Suprapubic skin (tissue), 4 donors: ENCODE measurements at places on chromosomes 3 and 15.

GRCh38 chr3:45362758-45363157, 25.6 kb upstream of the LARS2 start:
- DNase-seq = no peak

DNA sequence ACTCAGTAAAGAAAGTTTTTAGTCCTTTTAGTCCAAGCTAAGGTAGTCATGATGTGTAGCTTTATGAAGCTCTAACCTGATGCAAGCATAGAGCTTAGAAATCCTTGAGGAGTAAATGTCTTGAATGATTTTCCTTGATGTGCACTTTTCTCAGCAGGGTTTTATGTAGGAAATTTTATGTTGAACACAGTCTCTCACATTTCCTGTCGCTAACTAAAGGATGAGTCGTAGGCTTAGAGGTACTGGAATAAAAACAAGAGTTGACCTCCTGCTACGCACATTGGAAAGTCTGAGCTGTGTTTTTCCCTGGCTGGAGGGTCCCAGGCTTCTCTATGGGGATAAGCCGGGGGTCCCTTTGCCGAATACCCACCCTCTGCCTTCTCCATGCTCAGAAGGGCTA, 34.7 kb upstream of the ZPLD1 start:
- DNase-seq = no peak

DNA sequence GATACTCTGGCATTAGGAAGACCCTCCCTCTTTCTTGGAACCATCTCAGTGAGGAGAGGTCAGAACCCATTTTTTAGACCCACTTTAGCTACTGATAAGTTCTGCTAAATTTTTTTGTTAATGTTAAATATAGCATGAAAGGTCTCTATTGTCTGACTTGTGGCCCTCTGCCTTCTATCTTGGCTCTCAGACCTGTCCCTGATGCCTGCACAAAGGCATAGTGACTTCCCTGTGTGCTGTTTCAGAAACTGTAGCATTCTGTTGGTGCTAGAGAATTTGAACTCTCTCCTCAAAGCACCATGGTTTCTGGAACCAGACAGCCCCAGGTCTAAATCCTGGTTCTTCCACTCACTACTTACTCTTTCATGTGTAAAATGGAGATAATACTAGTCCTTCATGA, 15.4 kb downstream of the MAPKBP1 start:
- no peak for DNase-seq

DNA sequence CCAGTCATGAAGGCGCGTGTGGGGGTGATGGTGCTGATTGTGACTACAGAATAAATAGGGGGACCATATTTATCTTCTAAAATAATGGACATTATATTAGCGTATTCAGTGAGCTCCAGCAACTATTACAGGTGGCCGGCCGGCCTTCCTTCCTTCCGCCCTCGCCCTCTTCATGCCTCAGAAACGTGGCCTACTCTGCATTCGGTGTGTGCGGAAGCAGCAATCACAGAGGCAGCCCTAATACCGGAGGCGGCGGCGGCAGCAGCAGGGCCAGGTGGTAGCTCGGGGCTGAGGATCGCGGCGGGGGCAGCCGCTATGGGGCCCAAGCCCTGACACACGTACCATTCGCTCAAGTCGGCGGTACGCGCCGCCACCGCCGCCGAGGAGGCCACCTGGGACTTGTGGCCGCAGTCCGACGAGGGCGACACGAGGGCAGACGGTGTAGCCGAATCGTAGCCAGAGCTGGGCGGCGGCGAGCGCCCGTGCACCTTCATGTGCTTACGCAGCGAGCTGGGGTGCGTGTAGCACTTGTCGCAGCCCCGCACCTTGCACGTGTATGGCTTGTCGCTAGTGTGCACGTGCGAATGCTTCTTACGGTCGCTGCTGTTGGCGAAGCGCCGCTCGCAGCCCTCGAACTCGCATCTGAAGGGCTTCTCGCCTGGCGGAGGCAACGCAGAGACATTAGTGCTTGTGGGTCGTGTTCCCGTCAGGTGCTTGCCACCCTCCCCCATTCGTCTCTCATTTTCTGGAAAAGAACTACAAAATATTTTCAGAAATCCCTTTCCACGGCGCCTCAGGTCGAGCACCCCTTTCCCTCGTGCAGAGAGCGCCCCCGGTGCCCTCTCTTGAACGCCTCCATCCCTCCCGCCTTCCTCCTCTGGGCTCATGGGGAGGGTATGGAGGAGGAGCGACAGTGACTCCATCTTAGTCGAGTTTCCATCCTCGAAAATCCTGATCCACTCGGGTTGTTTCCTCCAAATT, 15.5 kb downstream of the ZIC4 start:
- DNase-seq = no peak

GRCh38 chr3:114216186-114216970, 21.0 kb downstream of the ZNF80 start:
- no peak for DNase-seq

DNA sequence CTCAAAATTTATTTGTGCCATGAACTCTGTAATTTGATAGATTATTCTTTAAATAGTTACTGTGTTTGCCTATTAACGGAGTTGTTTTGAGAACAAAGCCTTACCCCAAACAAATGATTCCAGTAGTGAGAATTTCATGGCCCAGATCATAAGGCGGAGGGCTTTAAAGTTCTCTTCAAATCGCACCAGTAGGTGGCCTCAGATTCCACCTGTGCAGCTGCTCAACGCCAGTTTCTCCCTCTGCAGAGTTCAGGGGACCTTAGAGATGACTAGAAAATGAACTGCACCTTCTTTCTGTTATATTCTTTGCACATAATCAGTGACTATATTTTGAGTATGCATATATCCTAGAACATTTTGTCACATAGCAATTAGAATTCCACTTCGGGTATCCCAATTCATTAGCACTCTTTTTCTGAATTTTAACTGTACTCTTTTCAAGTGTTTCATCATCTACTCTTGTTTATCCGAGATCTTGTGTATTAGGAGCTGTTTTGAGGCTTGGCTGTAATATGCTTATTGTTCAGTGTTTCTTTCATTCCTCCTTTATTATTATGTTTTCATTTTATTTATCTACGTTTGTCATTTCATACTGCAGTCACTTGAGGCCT, 232.6 kb upstream of the CHRM5 start:
- no peak for DNase-seq

GRCh38 chr15:95590533-95591044, 739.9 kb upstream of the NR2F2 start:
- no peak for DNase-seq

DNA sequence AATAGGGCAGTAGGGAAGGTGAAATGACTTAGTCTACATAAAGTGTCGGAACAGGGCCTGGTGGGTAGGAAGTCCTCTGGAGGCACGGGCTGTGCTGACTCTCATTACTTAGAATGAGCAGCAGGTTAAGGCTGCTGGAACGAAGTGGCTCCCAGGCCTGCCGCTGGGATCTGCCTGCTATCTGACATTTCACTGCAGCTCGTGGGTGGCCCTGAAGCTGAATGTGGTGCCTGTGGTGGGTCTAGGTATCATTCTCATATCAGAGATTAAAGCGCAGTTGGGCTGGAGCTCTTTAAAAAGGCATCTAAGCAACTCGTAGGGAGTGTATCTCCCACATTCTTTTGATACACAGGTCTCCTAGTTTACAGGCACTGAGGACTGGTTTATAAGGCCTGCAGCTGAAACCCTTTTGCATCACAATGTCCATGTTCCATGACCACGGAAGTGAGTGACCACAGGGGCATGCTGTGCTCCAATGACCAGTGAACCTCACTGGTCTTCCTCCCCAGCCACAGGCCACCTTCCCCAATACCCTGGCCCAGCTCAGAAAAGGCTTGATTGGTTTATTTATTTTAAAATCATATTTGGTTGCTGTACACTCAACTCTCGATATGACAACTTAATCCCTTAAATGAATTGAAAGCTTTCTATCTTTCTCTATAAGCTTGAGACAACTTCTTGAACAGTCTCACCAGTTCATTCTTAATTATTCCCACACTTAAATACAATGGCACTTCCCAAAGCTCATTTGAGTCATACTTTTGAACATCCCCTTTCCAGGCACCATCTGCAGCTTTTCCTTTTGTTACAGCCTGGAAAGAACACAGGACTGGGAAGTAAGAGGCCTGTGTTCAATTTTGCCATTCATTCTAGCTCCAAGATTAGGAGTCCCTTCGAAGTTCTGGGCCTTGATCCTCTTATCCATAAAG, 19.0 kb downstream of the ADAMTS9 start:
- no peak for DNase-seq

DNA sequence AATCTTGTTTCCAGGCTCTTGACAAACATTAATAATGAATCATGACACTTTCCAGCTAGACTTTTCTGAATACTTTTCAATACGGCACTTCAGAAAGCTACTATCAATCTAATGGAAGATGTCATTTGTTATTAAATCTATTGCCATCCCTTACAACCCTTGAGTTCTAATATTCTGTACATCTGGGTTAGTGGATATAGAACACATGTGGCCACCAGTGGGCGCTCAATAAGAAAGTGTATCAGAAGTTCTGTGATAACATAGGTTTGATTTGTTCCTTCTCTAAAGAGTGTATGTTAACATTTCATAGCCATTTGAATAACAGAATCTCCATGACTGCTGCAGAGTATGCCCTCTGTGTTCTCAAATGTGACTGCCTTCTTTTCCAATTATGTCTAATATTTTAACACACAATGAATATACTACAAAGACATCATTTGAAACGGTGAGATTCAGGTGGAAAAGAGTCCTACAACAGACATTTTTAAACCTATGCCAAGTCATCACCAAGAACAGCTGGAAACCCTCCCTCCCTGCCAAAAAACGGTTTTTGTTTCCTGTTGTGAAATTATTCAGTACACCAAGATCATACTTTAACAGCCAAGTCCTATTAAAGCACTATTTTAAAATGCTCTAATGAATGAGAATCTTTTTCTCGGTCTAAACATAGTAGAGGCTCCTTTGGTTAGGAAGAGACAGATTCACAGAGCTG, 22.2 kb downstream of the ALDH1A2 start:
- DNase-seq = no peak

GRCh38 chr15:34014556-34014955, 24.4 kb downstream of the AVEN start:
- no peak for DNase-seq

- DNase-seq = no peak
Observed at GRCh38 chr3:172466553-172467130, 18.4 kb upstream of the GHSR start.

GRCh38 chr3:100517276-100517675, 24.9 kb downstream of the TMEM45A start:
- DNase-seq = no peak

DNA sequence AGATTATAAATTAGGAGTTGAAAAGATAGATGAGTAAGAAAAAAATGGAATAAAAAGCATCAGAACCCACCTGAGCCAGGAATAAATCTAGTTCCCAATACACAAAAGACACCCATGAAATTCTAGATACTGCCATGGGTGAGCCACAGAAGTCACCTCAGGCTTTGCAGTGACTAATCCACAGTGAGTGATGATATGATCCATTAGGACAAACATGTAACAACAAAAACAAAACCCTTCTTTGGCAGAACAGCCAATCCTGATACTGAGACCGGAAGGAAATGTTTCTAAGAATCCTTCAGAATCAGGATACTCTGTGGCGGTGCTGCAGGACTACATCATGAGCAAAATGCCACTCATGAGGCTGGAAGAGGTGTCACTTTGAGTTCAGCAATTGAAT, 15.0 kb upstream of the MINDY4B start:
- DNase-seq = no peak
